Ecto neural progenitor cell (in vitro differentiated cells): ENCODE measurements at places on chromosomes 1 and 21.

GRCh38 chr1:185400052-185400451 is 83.0 kb upstream of the IVNS1ABP start:
- no peak for DNase-seq

GRCh38 chr1:80755944-80756343 is 1044.8 kb upstream of the ADGRL2 start:
- no peak for DNase-seq

GRCh38 chr21:46624050-46624449 is 11.4 kb upstream of the PRMT2 start:
- DNase-seq = no peak

DNA sequence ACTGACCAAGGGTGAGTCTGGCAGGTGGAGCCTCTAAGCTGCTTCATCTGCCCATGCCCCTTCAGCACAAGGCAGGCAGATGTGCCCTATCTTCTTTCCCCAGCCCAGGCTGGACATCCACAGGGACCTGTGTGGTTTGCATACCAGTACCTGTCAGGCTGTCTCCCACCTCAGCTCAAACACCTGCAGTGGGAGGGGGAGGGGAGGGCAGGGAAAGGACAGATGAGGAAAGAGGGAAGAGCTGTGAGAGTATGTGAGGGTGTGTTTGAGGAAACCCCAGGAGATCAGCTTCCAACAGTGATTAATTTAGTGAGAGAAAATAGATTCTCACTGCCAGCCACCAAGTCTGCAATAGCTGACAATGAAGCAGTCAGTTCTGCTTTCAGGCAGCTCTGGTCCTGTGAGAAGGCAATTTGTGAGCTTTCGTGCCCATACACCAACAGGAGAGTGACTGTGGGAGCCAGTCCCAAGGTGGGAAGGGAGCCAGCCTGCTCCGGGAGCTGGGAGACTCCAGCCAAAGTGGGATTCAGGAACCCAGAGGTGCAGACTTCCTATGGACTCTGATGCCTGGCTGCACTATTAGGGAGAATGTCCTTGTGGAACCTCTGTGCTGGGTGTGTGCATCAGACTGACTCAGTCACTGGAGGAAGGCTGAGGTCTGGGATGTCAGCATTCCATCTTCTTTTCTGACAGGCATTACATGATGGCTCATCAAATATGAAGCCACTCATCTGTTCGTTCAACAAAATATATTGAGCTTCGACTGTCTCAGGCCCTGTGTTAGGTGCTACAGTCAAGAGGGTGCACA is 59.7 kb downstream of the TNR start:
- no peak for DNase-seq

DNA sequence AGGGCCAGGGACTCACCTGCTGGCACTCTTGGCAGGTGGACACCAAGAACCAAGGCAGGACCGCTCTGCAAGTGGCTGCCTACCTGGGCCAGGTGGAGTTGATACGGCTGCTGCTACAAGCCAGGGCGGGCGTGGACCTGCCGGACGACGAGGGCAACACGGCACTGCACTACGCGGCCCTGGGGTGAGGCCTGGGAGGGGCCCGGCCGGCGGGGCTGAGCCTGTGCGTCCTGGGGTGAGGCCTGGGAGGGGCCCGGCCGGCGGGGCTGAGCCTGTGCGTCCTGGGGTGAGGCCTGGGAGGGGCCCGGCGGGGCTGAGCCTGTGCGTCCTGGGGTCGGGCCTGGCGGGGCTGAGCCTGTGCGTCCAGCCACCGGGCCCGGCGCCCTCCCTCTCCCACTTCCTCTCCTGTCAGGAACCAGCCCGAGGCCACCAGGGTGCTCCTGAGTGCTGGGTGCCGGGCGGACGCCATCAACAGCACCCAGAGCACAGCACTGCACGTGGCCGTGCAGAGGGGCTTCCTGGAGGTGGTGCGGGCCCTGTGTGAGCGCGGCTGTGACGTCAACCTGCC is 4.6 kb upstream of the MMP23B start:
- DNase-seq = no peak

DNA sequence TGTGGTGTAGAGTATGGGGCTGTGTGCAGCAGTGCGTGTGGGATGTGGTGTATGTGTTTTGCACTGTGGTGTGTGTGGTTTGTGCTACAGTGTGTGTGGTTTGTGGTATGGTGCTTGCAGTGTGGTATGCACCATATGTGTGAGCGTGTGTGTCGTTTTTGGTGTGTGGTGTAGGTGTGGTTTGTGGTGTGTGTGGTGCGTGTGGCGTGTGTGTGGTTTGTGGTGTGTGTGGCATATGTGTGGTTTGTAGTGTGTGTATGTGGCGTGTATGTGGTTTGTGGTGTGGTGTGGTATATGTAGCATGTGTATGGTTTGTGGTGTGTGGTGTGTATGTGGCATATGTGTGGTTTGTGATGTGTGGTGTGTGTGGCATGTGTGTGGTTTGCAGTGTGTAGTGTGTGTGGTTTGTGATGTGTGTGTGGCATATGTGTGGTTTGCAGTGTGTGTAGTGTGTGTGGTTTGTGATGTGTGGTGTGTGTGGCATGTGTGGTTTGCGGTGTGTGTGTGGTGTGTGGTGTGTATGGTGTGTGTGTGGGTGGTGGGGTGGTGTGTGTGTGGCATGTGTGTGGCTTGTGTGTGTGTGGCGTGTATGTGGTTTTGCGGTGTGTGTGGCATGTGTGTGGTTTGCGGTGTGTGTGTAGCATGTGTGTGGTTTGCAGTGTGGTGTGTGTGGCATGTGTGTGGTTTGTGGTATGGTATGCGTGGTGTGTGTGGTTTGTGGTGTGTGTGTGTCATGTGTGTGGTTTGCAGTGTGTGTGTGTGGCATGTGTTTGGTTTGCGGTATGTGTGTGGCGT is 53.5 kb upstream of the TRAPPC10 start:
- DNase-seq = no peak

GRCh38 chr1:3060601-3061551 is 8.1 kb upstream of the PRDM16 start:
- DNase-seq = peak; percentile 52

DNA sequence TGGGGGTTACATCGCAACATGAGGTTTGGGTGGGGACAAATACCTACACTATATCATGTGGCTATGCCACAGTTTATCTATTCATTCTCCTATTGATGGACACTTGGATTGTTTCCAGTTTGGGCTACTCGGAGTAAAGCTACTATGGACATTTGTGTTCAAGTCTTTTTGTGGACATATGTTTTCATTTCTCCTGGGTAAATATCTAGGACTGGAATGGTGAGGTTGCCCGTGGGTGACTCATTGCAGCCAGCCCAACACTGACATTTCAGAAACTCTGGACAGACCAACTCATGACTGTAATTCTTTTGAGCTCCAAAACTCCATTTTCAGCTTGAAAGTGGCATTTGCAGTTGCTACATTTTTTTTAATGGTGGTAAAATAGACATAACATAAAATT is 82.7 kb downstream of the KAZN start:
- DNase-seq = no peak

GRCh38 chr1:80427881-80428280 is 1372.9 kb upstream of the ADGRL2 start:
- DNase-seq = no peak

GRCh38 chr1:243414152-243414494 is 158.3 kb downstream of the SDCCAG8 start:
- DNase-seq = no peak

- DNase-seq = no peak
Observed at GRCh38 chr1:57927003-57927402, 503.1 kb upstream of the DAB1 start.

DNA sequence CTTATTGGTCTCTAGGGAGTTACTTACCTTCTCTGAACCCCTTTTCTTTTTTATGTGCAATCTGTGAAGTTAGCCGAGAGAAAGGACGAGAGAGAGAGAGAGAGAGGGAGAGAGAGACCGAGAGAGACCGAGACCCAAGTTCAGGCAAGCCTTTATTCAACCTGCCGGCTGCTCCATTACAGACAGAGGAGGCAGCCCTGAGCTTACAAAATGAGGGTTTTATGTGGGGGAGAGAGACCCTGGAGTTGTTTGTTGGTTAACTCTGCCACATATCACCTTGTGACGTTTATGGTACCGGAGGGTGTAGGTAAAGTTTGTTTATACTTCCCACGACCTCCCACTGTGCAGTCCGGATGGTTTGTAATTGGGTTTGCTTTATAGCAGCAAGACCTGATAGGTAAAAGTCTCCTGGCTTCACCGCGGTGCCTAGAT is 1.5 kb upstream of the MCOLN3 start:
- no peak for DNase-seq

DNA sequence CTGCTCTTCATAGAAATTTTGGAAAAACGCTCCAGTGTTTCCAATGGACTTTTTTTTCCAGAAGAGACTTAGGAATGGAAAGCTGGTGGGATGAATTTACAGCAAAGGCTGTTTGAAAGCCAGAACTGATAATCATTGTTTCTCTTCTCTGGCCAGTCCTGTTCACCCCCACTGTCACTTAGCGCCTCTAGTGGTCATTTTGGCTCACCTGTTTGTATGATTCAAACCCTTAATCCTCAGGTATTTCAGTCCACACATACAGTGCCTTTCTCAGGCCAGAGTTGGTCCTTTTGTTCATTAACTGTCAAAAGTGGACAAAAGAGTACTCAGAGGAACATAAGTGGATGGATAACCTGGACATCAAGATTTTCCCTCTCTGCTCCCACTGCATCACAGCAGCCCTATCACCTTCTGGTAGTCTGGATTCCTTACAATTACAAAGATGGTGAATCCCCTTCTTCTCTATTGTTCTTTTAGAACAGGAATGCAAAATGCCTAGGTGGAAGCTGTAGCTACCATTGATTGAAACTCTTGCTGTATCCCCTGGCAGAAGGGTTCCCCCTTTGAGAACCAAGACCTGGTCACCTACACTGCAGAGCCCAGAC is 177.6 kb upstream of the OLFM3 start:
- no peak for DNase-seq

- no peak for DNase-seq
Observed at GRCh38 chr1:51697166-51697565, 80.3 kb downstream of the OSBPL9 start.

- no peak for DNase-seq
Observed at GRCh38 chr1:89530444-89531089, 5.9 kb downstream of the LRRC8B start.

- DNase-seq = no peak
Observed at GRCh38 chr1:244097523-244098405, 46.7 kb downstream of the ZBTB18 start.

- no peak for DNase-seq
Observed at GRCh38 chr1:51541313-51542050, 22.4 kb upstream of the EPS15 start.

DNA sequence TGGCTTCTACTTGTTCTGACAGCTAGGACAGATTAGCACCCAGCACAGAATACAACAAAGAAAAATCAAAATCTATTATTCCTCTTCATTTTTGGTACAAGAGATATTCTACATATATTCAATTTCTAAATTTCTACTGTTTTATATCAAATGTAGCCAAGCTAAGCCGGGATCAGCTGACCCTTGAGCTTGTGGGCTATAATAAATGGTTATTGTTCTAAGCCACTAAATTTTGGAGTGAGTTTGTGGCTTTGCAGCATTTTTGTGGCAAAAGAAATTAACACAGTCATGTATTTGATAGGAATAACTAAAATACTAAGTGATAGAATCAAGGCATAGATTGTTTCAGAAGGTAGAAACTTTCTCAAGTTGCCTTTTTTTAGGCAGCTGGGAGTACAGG is 50.7 kb downstream of the APP start:
- DNase-seq = no peak

GRCh38 chr1:43719063-43719462 is 11.7 kb downstream of the ST3GAL3 start:
- no peak for DNase-seq

- no peak for DNase-seq
Observed at GRCh38 chr1:235584973-235585372, 64.6 kb downstream of the GNG4 start.

GRCh38 chr1:60274422-60275290 is 201.1 kb upstream of the C1orf87 start:
- DNase-seq = no peak

DNA sequence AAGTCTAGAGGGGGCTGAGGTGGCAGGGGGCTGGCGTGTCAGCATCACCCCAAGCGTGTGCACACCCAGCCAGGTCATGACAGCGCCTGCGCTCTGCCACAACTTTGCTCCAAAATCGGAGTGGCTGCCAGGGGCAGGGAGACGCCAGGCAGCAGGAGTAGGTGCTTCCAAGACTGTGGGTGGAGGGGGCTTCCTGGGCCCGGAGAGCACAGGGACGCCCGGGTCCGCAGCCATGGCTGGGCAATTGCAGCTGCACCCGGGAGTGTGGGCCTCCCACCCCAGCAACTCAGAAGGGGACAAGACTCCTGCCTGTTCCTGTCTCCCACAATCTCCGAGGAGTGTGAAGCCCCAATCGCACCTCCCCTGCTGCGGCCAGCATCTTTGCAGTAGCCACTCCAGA is 53.1 kb upstream of the CYYR1 start:
- DNase-seq = no peak

DNA sequence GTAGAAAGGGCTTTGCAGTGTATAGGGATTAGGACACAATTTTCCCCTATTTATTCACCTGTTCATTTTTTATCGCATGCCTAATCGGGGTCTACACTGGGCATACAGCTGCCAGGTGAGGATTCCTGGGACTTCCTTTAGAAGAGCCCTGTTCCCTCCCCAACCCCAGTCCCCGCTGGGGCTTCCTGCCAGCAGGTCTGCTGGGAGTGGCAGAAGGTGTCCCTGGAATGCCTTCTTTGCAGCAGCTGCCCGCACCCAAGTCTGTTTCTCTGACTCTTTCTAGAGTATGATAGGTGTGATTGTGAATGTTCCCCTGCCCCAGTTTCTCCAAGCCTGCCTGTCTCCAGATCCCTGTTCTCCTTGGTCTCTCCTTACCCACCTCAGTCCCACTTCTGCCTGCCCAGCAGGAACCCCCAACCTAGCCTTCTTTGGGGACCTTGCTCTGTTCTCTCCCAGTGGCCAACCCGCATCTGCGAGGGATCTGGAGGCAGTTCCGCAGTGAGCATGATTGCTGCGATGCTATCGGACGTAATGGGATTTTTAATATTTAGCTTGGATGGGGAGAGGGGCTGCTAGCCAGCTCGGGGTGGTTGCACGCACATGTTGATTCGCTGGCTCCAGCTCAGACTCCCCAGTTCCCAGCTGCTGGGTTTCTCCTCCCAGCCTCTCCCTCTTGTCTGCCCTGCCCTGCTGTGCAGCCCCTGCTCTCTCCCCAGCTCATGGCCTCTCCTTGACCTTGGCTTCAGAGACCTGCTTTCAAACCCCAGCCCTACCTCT is 79.8 kb downstream of the EPHB2 start:
- DNase-seq = no peak

DNA sequence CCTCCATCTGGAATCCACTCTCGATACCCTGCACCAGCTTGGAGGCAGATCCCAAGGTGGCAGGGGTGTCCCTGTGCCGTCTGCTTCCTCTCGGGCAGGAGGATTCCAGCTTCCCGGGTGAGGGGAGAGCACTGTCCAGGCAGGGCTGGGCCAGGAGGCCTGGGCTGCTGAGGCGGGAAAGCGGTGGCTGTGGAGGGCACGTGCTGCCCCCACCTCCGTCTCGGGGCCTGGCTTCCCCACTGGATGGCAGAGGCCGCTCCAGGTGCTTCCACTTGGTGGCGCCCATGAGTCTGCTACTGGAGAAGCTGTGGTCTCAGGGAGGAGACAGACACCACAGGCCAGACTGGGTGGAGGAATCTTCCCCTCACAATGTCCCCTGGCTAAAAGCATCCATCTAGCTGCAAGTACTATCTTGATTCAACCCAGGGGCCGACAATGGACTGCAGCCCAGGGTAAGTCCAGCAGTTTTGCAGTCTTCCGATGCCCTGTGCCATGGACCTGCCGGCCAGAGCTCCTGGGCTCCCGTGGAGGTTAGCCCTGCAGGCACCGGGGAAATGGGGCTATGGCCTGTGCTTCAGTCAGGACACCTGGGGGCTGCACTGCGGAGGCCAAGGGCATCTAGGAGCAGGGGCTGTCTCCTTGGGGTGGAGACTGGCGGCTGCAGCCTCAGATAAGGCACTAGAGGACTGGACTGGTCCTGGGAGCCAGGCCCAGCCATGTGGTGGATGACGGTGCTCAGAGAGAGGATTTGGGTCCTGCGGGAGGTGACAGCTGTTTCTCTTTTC is 41.3 kb upstream of the EIF4G3 start:
- peak; percentile 83 for DNase-seq
